ENCODE measurements at places on chromosomes 3 and 15.

DNA sequence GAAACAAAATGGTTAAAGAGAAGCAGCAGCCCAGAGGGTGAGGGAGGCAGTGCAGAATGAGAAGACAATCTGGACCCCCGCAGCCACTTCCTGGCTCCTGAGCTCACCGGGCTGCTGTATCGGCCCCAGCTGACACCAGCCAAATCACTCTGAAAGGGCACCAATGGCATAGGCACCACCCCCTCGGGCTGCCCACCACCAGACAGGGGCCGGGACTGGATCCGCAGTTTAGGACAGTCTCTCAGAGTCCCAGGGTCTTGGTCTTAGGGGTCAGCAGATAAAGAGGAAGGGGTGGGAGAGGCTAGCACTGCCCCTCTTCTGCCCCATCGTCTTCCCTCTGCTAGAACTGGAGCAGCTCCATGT lies 17.9 kb upstream of the EHD4 start:
- no peak for DNase-seq

GRCh38 chr15:55194256-55194655 lies 2.5 kb downstream of the RSL24D1 start:
- DNase-seq: no peak

DNA sequence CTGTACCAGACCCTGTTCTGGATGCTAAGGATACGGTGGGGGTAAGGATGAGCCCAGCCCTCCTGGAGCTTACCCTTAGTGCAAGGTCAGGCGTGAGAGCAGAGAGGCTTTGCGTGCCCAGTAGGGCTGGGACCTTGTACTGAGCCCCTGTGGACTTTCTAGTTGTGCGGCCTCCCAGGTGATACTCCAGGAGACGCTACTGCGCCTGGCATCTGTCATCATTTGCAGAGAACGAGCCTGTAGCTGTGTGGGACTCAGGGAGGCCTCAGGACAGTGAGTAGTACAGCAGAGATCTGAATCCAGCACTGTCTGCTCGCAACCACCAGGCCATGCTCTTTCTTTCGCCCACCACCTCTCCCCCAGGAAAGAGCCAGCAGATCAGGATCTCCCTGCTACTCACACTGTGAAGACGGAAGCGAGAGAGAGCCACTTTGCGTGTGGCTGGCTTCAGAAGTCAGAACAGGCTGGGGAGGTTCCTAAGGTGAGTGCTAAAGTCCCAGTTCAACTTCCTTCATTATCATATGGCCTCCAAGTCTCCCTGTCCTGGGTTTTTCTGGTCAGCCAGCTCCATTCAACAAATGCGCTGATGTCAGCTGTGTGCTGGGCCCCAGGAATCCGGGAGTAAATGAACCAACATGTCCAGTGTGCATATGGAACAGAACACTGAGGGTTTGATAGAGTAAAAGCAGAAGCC lies 38.2 kb upstream of the ITGA11 start:
- DNase-seq: no peak

- no peak for DNase-seq
Observed at GRCh38 chr3:80244390-80244789, 476.6 kb upstream of the ROBO1 start.

- DNase-seq: no peak
Observed at GRCh38 chr15:85676342-85677098, 118.2 kb downstream of the KLHL25 start.

GRCh38 chr15:91061230-91061629 lies 38.8 kb upstream of the SV2B start:
- DNase-seq: no peak

Data from GM10248 (cell line).